ENCODE measurements at places on chromosomes 2 and 18. TPM values are rescaled to one million over a fixed set of nuclear protein-coding genes. Genes with fewer than 3 reads are reported as not detected.

DNA sequence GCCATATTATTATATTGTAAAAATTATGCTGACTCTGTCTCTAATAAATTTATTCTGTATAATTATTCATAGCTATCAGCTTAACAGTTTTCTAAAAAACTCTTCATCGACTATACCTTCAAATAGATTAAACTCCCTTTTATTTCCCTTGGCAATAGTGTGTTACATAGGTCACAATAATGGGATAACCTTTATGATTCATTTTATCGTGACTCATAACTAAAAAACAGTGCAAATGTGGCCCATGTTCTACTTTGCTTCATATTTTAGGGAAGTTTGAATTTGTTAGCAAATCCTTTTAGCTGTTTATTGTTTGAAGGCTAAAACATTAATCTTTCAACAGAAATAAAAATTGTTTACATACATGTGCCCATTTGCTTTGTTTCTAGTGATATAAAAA is 783.2 kb upstream of the CDH2 start:
- DNase-seq = no peak

GRCh38 chr2:29014331-29014730 is 33.2 kb downstream of the TOGARAM2 start:
- DNase-seq = no peak

SERPINB3 gene
- not detected for total RNA-seq

DNA sequence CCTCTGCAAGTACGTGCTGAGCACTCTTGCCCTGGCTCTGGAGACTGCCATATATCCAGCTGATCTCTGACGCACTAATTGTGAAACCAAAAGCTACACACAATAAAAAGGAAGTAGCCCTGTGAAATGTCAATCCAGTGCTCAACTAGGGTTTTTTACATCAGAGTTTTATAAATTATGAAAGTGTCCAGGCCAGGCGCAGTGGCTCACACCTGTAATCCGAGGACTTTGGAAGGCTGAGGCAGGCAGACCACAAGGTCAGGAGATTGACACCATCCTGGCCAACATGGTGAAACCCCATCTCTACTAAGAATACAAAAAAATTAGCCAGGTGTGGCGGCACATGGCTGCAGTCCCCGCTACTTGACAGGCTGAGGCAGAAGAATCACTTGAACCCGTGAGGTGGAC is 24.5 kb upstream of the PEX13 start:
- no peak for DNase-seq

- DNase-seq = peak; percentile 9
These were observed 898.9 kb downstream of the CPS1 start for GRCh38 chr2:211455216-211455841.

HOXD3 gene
- total RNA-seq = 9.2 TPM

DYNAP gene
- not detected for total RNA-seq

CCDC142 gene
- total RNA-seq = 4.4 TPM

GRCh38 chr2:225531559-225531958 is 132.0 kb downstream of the NYAP2 start:
- DNase-seq = no peak

TMEM200C gene
- 4.9 TPM for total RNA-seq

Measured in kidney epithelial cell (primary cell).